Pancreas (tissue), 10 donors: ENCODE measurements at places on chromosomes 1 and 21.

DNA sequence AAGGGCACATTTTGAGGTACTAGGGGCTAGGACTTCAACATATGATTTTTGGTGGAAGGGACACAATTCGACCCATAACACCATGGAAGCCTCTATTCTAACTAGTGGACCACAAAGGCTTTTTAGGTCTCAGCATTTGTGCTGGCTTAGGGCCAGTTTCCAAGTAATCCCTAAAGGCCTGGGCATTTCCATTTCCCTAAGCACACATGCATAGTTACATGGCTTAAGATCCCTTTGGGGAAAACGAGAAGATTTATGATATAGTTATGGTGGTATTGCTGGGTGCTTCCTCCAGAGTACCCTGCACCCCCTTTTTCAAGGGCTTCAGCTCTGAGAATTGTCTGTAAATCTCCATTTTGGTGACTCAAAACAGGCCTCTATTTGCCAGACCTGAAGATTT lies 28.2 kb upstream of the TMEM54 start:
- DNase-seq = no peak

DNA sequence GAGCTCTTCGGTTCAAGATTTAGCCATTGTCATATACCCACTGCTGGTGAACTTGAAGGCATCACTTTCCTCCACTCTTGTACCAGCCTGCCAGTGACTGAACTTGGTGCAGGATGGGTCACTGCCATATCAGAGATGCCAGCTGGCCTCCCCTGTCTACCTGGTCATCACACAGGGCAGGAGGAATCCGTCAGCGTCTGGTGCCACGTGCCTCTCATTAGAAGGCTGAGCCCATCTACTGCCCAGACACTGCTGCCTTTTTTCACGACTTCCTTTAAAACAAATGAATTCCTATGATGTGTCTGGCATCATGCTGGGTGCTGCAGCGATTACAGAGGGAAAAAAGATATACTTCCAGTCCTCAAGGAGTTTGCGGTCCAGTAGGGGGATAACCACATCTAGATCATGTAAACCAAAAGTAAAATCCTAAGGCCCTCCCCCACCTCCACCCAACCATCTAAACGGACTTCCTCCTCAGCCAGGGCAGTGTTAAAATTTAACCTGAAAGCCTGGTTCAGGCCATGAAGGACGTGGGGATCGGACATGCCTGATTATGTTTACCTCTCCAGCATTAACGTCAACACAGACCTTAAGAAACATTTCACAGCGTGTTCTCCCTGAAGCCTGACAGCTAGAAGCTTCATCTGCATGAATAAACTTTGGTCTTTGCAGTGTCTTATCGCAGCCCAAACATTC lies 29.2 kb upstream of the PDE9A start:
- no peak for DNase-seq

- no peak for DNase-seq
These were observed 649 bp downstream of the PTPN7 start for GRCh38 chr1:202159534-202160371.

DNA sequence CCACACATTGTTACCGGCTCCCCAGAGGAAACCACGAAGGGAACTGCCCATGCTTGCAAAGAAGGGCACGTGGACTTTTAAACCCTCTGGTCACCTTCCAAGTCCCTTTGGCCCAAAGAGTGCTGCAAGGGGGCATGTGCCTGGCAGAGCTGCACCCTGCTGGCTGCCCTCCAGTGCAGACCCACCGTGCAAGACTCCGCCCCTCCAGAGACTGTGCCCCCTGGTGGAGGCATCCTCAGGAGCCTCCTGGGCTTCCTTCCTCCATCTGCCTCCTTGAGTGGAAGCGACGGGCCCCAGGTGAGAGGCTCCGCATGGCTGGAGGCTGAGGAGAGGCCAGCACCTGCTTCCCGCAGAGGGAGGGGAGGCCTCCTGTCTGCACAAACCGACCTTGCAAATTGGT lies 100.6 kb downstream of the CRYAA start:
- peak; percentile 19 for DNase-seq

DNA sequence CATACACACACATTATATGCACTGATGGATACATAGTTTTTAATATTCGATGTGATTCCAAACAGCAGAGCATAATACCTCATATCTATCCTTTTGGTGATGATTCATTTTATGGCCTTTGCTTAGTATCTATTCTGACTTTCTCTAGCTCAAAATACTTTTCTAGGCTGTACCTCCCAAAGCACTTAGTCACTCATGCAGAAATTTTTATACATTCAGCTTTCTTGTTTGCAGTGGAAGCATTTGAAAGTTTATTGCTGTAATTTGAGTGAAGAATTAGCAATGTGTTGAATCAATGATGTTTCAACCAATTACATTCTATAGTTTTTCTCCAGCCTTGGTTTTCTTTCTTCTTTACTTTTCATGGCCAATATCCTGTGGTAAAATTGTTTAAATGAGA lies 66.7 kb downstream of the LBR start:
- no peak for DNase-seq

GRCh38 chr1:34373912-34374311 lies 197.2 kb downstream of the C1orf94 start:
- no peak for DNase-seq

DNA sequence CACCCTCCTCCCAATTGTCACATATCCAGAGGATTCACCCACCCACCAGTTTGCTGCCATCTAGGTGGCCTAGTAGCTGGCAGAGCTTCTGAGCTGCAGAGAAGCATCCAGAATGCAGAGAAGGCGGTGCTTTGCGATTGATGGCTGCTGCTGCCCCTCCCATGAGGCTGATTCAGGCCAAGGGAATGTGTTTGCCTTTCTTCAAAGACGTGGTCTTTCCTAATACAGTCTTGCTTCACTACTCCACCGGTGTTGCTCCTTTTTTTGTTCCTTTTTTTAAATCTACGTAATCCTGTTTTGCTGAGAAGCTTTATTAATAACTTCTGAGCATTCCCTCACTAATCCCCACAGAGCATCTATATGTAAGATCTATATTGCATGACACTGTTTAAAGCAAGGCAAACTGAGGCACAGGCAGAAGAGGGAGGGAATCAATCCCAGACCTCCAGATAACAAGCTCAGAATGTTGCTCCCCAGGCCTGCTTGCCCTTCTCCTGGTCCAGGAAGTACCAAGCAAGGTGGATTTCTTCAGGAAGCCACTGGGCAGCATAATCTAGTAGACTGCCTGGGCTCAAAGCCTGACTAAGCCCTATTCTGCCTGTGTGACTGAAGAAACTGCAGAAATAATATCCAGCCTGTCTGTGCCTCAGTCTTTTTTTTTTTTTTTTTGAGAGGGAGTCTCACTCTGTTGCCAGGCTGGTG lies 275.5 kb upstream of the FMN2 start:
- DNase-seq = no peak

GRCh38 chr21:17128132-17128531 lies 384.7 kb upstream of the CXADR start:
- no peak for DNase-seq

GRCh38 chr1:42737257-42737656 lies 2.8 kb downstream of the CLDN19 start:
- DNase-seq = peak; percentile 60

GRCh38 chr1:110606657-110607535 lies 738 bp upstream of the KCNA2 start:
- no peak for DNase-seq

DNA sequence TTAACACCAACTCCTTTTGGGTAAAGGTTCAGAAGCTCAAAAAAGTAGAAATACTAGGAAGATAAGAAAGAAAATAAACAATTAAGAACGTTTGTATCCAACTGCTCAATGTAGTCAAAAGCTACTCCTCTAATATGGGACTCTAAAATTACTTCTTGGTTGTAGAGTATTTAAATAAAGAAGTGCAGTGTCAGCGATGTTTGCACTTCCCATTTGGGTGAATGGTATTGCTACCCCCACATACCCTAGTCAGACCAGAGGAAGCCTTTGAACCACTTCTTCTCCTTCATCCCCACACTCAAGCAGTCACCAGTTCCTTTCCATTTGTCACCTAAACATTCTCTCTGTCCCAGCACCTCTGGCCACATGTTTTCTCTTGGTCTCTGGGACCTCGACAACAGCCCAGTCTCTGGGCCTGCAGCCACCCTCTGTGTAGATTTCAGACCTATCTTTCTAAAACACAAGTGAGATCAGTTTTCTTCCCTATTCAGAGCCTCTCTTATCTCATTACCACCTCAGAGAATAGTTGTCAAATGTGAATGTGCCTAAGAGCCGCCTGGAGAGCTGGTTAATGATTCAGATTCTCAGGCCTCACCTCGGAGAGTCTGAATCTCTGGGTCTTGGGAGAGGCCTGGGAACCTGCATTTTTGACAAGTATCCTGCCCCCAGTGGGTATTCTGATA lies 109.8 kb downstream of the OMA1 start:
- no peak for DNase-seq

DNA sequence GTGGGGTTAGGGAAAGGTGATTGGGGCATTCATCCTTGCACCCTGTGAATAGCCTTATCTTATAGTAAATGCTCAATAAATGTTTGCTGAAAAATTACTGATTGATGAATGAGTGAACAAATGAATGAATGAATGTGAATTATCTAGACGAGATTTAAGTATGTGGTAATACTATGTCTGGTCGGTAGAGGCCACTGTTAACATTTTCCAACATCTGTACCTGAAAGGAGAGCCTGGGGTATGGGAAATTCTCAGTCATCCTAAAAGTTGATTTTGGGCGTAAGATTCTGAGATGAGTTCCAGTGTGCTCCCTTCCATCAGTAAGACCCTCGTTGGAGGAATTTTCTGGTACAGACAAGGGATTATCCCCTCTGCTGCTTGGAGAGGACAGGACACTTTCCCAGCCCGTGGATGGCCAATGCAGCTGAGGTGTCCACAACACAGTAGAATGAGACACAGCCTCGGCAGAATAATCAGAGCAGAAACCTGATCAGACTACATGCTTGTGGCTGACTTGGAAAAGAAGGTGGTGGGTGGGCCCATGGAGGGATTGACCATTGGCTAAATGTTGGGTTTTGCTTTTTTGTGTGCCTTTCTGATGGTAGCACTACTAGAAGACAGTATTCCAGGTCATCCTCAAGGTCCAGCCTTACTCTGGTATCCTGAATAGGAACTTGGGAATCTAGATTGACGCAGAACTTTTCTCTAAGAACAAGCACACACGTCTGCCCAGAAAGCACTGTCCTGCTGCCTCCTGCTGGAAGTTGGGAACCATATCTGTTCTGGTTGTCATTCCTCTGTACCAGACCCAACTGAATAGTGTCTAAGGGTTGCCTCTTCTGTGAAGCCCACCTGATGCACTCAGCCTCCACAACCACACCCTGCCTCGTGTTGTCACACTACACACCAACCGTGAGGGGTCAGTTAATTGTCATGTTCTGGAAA lies 262.0 kb downstream of the TNR start:
- DNase-seq = no peak

GRCh38 chr1:247448107-247448791 lies 9.7 kb downstream of the OR2B11 start:
- DNase-seq = no peak

- no peak for DNase-seq
These were observed 69.0 kb upstream of the SPAG17 start for GRCh38 chr1:118254001-118254400.
